ENCODE measurements at places on chromosomes 6 and 20. TPM values are rescaled to one million over a fixed set of nuclear protein-coding genes. Genes with fewer than 3 reads are reported as not detected.

DNA sequence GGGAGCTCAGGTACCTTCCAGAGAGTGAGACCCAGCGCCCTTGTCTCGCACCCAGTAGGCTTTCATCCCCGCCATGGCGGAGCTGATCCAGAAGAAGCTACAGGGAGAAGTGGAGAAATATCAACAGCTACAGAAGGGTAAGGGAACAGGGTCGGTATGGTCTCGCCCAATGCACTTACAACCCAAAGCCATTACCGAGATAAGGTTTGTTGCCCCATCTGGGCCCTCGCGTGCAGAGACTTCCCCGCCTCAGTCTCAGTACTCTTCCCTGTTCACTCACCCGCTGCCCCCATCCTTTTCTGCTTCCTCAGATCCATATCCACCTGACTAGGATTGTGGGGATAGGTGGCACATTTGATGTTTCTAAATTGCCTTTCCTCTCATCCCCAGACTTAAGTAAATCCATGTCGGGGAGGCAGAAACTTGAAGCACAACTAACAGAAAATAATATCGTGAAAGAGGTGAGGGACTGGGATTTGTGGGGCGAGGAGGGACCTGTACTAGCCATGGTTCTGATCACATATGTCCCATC is 449 bp downstream of the PFDN6 start:
- no peak for DNase-seq
- peak overlapping the region; percentile 96 for H3K4me3 ChIP-seq
- peaks cover 31% of the 10 kb centered on the region for H3K4me1 ChIP-seq
- H3K27me3 ChIP-seq, result no peaks in the 10 kb centered on the region

Gene DYNLT2
- total RNA-seq, result 2.3 TPM

DNA sequence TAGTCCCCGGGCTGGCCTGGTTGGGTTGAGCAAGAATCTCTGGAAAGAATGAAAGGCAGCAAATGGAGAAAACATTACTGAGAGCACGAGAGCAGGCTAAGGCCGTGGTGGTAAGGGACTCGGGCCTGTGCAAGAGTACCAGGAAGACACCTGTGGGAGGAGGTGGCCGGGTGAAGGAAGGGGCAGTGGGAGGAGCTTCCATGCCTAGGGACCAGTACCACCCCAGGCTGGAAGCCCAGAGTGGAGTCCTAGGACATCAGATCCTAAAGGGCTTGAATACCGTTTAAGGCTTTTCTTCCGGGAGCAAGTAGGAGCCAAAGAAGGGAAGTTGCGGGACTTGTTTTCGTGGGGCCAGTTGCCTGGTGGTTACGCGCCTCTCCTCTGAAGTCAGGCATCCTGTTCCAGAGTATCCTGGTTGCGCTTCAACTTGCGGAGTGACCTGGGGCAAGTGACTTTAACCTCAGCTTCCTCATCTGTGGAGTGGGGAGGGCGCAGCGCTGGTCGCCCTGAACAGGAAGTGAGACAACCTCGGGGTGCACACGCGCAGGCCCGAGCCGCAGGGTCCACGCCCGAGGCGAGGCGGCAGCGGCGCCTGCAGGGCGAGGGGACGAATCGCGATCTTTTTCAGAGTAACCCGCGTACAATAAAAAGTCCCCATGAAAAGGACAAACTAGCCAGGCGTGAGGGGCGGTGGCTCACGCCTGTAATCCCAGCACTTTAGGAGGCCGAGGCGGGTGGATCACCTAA is 1.1 kb upstream of the TPD52L2 start:
- H3K27me3 ChIP-seq, result no peaks in the 10 kb centered on the region
- H3K36me3 ChIP-seq, result peaks cover 8% of the 10 kb centered on the region
- peak overlapping the region; percentile 98 for H3K27ac ChIP-seq
- H3K4me3 ChIP-seq, result peak overlapping the region; percentile 100

DNA sequence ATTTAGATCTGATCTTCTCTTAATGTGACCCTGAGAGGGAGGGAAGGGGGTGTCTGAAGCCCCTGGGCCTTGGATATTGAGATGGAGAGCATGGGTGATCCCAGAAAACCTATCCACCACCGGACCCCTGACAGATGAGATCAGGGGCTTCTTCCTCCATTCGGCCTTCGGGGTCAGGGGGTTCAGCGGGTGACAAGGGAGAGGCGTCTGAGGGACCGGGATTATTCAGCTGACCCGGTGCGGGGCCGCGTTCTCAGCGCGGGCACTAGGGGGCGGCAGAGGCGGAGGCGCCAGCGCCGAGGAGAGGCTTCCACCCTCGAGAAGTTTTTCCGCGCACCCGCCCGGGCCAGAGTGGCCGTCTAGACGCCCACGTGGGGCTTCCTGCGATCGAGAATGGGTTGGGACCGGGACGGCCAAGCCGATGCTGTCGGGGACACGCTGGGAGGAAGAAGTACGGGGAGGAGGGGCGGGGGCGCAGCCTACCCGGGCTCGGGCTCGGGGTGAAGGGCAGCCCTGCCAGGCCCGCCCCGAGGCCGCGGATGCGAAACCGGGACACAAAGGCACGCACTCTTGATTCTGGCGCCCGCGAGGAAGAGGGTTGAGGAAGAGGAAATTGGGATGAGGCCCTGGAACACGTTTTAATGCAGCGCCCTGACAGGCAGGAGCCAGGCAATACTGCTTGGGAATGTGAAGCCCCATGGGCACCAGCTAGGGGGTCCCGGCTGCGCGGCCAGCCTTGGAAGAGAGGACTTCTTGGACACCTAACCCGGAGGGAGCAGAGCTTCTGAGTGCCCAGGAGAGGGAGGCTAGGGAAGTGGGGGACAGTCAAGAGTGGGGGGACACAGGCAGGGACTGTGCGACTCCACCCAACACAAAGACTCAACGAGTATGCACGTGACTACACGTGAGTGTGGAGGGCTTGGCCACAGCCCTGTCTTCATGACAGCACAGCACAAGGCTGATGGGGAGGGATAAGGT is 30.6 kb downstream of the COL11A2 start:
- H3K4me1 ChIP-seq, result peaks cover 4% of the 10 kb centered on the region
- peak; percentile 93 for DNase-seq
- H3K4me3 ChIP-seq, result peak overlapping the region; percentile 88
- peak overlapping the region; percentile 83 for H3K27ac ChIP-seq

Gene UST
- 2.9 TPM for total RNA-seq

GRCh38 chr6:46215213-46215612 is 44.4 kb upstream of the ENPP5 start:
- peaks cover 3% of the 10 kb centered on the region for H3K27me3 ChIP-seq
- no peak overlapping the region for H3K27ac ChIP-seq
- no peak overlapping the region for H3K4me3 ChIP-seq
- peaks cover 2% of the 10 kb centered on the region for H3K4me1 ChIP-seq
- DNase-seq, result no peak
- no peaks in the 10 kb centered on the region for H3K36me3 ChIP-seq

GRCh38 chr6:128657181-128657580 is 136.8 kb upstream of the PTPRK start:
- no peak for DNase-seq
- H3K4me3 ChIP-seq, result no peak overlapping the region
- H3K27me3 ChIP-seq, result no peaks in the 10 kb centered on the region
- H3K36me3 ChIP-seq, result peaks cover 5% of the 10 kb centered on the region

DNA sequence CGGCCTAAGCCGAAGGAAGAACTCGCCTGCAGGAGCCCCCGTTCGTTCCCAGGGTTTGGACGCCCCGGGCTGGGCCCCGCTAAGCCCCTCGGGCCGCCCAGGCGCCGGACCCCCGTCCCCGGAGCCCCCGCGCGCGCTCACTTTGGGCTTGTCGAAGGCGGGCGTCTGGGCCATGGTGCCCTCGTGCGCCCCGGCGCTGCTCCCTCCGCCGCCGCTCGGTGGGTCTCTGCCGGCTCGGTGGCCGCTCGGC is 140 bp downstream of the ADA start:
- no peaks in the 10 kb centered on the region for H3K27me3 ChIP-seq
- H3K36me3 ChIP-seq, result peaks cover 27% of the 10 kb centered on the region
- DNase-seq, result no peak

DNA sequence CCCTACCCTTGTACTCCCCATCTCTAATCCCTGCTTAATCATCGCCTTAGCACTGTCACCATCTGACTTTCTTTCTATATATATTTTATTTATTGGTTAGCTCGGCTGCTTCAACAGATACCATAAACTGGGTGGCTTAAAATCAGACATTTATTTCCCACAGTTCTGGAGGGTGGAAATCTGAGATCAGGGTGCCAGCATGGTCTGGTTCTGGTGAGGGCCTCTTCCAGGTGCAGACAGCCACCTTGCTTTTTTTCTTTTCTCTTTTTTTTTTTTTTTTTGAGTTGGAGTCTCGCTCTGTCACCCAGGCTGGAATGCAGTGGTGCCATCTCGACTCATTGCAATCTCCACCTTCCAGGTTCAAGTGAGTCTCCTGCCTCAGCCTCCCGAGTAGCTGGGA is 127.5 kb upstream of the ESR1 start:
- no peak overlapping the region for H3K4me3 ChIP-seq
- peaks cover 1% of the 10 kb centered on the region for H3K4me1 ChIP-seq
- no peaks in the 10 kb centered on the region for H3K36me3 ChIP-seq
- H3K27me3 ChIP-seq, result peaks cover 8% of the 10 kb centered on the region
- no peak for DNase-seq

DNA sequence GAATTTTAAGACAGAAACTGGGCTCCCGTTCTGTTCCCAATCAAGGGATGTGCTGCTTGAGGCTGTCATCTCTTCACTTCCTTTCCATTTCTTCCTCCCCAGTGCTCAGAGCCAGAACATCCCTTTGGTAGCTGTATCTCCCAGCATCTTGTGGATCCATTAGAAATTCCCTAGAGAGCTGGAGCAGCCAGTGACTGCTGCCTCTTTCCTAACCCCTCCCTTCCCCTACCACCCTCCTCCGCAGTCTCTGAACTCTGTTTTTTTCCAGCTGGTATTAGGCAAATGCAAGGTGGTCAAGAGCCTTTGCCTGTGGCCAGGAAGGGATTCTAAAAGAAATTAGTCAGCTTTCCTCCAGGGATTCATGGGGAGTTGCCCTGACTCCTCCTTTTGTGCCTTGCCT is 208.0 kb downstream of the EYA2 start:
- H3K4me3 ChIP-seq, result no peak overlapping the region
- H3K36me3 ChIP-seq, result no peaks in the 10 kb centered on the region
- no peak for DNase-seq
- no peak overlapping the region for H3K27ac ChIP-seq

Gene FAXC
- not detected for total RNA-seq

- no peak overlapping the region for H3K27ac ChIP-seq
- H3K36me3 ChIP-seq, result no peaks in the 10 kb centered on the region
- H3K4me1 ChIP-seq, result peaks cover 7% of the 10 kb centered on the region
- no peak overlapping the region for H3K4me3 ChIP-seq
- no peak for DNase-seq
Observed at GRCh38 chr20:10111959-10112250, 77.1 kb downstream of the ANKEF1 start.

Gene GNMT
- 1.0 TPM for total RNA-seq

Data from activated naive CD8-positive, alpha-beta T cell treated with anti-CD3 and anti-CD28 coated beads, Interleukin-2, amount 10 ng/mL, durations not matched to agents 7 days and 5 days (primary cell).